ENCODE measurements at places on chromosomes 2 and 18.

DNA sequence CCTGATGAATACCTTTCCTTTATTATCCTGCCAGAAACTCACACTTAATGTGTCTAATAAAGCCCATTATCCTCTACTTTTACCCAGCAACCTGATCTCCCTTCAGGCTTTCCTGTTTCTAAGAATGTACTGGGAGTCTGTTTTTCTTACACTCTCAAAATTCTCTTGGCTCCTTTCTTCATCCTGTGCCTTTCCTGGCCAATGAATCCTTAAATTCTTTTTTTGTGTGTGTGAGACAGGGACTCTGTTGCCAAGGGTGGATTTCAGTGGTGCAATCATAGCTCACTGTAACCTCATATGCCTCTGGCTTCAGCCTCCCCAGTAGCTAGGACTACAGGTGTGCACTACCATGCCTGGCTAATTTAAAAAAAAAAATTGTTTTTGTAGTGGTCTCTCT, 72.7 kb downstream of the MAP2 start:
- DNase-seq: no peak

- no peak for DNase-seq
Measured at GRCh38 chr18:48892146-48892855, 58.5 kb downstream of the SMAD7 start.

DNA sequence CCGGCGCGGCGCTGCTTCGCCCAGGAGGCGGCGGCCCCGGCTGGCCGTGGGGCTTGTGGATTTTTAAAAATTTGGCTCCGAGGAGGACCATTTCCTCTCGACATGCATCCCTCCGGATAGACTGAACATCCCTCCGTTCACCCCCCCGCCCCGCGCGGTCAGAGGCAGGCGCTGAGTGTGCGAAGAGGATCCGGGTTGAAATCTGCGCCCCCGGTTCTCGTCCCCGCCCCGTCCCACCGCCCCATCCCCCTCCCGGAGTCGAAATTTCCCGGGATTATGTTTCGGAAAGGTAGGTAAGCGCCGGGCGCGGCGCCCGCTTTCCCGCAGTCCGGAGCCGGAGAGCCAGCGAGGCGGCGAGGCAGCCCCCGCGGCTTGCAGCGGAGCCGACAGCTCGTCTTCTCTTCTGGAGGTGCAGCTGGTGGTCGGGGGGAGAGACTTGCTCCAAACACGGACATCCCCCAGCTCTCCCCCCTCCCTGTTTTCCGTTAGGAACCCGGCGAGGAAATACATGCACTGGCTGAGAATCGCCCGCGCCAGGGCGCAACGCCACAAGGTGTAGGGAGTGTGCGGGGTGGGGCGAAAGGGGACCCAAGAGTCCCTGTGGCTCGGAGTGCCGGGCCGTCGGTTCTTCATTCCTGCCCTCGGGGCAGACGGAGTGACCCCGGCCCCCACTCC, at the start of gene PRKCE:
Gene PRKCE (plus strand): TSS at position 261 of the 675 bp plus-strand sequence.
- peak; percentile 59 for DNase-seq

GRCh38 chr18:2654928-2655177, 673 bp upstream of the SMCHD1 start:
- no peak for DNase-seq

DNA sequence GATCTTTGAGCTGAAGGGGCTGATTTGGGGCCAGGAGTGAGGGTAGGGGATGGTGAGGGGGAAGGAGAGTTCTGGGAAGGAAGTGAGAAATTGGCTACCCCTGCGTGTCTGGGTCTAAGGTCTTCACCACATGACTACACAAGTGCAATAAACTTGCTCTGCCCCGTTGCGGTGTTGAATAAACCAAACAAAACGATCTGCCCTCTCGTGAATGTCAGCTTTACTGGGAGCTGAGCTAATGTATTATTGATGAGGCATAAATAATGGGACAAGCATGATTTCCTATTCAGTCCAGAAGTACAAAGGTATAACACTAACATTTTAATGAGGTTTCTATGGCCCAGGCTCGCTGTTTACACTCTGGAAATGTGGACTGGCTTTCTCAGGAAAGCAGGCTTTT, 8.0 kb upstream of the CFAP221 start:
- DNase-seq: no peak
